ENCODE measurements at places on chromosomes 4 and X.
A peak's percentile ranks its signal among the peaks of the same experiment; 100 is the strongest.

DNA sequence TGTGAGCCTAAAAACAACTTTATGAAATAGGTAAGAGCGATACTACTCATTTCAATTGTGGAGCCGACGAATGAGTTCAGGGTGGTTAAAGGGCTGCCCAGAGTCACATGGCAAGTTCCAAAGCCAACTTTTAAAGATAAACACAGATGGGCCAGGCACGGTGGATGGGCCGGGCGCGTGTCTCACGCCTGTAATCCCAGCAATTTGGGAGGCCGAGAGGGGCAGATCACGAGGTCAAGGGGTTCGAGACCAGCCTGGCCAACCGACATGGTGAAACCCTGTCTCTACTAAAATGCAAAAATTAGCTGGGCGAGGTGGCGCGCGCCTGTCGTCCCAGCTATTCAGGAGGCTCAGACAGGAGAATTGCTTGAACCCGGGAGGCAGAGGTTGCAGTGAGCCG lies 914 bp upstream of the C4orf36 start:
- no peak for DNase-seq

GRCh38 chr4:149176039-149176438 lies 639.6 kb downstream of the IQCM start:
- DNase-seq = no peak

DNA sequence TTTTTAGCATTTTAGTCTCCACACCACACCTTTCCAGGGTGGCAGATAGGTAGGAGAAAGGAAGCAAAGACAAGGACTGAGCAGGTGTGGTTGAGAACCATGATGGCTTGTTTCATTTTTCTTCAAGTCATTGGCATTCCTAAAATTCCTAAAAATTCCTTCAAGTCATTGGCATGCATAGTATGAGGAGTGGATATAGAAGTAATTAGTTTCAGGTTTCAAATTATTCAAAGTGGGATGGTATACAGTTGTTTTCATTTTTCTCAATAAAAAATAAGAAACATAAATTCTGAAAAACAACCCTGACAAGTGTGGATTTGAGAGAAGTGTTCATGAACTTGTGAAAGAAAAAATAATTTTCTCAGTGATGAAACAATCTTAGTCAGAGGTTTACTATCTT lies 22.3 kb upstream of the HERC3 start:
- no peak for DNase-seq

GRCh38 chr4:69860052-69860451 lies at the start of gene SULT1E1:
TSS of gene SULT1E1 (minus strand) at chr4:69860145. CDS start at chr4:69857644, 2,501 bp downstream.
- DNase-seq = no peak

DNA sequence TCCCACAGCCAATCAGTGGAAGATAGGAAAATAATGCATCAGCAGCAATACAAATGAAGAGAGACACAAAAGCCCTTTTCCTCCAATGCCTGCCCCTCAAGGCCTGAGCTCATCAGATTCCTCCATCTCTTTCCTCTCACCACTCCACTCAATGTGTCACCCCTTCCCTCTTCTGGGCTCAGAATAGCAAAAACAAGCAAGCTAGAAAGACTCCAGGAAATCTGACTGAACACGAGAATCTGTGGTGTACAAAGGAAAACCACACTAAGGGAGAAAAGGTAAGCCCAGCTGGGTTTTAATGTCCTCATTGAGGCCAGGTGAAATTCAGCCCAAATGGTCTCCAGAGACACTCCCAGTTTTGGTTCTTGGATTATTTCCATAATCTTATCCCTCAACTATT lies 46.3 kb downstream of the ARHGEF9 start:
- DNase-seq = no peak

DNA sequence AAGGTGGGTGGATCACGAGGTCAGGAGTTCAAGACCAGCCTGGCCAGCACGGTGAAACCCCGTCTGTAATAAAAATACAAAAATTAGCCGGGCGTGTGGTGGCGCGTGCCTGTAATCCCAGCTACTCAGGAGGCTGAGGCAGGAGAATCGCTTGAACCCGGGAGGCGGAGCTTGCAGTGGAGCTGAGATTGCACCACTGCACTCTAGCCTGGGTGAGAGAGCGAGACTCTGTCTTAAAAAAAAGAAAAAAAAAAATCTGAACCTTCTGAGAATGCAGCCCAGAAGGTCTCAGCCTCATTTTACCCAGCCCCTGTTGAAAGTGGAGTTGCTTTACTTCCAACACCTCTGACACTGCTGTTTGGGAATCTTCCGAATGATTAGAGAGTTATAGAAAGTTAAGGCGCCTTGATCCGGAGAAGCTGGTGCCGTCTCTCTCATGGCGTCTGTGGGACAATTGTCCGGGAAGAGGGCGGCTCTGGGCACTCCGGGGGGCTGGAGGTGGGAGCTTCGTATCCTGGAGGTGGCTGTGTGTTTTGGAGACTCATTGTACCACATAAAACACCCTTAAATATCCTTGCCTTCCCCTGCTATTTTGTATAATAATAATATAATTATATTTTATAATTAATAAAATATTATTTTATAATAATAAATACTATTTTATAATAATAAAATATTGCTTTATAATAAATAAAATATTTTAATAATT lies 92.7 kb upstream of the PPP2R3B start:
- no peak for DNase-seq

- DNase-seq = no peak
These were observed 38.8 kb downstream of the FAT1 start for GRCh38 chr4:186684889-186685309.

- DNase-seq = no peak
These were observed at the start of gene TMEM255A for GRCh38 chrX:120310861-120311726. TSS of gene TMEM255A (minus strand) at chrX:120311461. CDS start at chrX:120311309, 152 bp downstream.

- no peak for DNase-seq
These were observed 223.3 kb upstream of the MAGEB2 start for GRCh38 chrX:29992083-29992482.

DNA sequence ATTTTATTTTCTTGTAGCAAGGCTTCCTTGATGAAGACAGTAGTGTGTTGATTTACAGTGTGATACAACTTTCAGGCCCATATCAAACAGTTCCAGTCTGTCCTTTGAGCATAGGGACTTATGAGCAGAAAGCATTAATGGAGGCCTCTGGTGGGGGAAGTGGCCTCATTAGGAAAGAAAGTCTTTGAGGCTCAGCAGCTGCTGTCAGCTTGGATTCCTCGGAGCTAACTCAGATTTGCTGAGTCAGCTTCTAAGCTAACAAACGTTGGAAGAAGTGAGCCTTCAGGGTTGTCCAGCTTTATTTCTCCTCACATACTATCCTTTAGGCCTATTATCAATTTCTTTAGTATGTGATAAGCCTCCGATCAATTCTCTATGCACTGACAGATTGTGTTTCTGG lies 15.8 kb upstream of the SFRP2 start:
- no peak for DNase-seq

DNA sequence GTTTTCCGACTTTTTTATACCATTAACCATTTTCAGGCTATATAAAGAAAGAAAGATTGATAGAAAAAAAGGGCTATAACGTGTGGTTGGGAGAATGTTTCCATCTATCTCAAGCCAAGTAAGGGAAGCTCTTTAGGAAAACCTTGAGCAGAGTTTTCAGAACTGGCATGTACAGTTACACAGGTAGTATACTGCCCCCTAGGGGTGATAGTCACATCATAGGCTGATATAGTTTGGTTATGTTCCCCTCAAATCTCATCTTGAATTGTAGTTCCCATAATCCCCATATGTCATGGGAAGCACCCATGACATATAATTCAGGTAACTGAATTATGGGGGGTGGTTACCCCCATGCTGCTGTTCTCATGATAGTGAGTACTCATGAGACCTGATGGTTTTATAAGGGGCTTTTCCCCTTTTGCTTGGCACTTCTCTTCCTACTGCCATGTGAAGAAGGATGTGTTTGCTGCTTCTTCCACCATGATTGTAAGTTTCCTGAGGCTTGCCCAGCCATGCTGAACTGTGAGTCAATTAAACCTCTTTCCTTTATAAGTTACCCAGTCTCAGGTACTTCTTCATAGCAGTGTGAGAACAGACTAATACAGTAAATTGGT lies 186.8 kb downstream of the TMA16 start:
- DNase-seq = peak; percentile 24

- no peak for DNase-seq
These were observed 245.6 kb downstream of the TRAM1L1 start for GRCh38 chr4:116839826-116840225.

- DNase-seq = no peak
These were observed 54.2 kb downstream of the MSX1 start for GRCh38 chr4:4913628-4914027.

- peak; percentile 4 for DNase-seq
These were observed 624 bp downstream of the BEX5 start for GRCh38 chrX:102154900-102155805.

DNA sequence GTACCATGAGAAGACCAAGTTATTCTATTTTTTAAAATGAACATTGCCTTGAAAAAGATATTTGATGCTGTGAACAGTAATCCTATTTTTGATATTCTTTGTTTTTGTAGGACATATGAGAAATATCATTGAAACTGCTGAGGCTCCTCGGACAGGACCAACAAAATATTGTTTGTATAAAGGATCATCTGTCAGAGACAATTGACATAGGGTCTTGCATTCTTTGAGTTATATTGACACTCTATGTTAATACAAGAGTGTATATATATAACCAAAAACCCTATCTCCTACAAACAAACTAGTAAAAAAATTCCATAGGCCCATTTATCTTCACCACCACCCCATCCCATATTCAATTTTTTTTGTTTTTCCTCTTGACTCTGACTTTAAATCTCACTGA lies 222.7 kb downstream of the DACH2 start:
- no peak for DNase-seq

- no peak for DNase-seq
These were observed 115.7 kb upstream of the LSM6 start for GRCh38 chr4:146059865-146060264.

GRCh38 chrX:16239211-16239610 lies 71.9 kb downstream of the MAGEB17 start:
- DNase-seq = no peak

- no peak for DNase-seq
These were observed 89.7 kb downstream of the GEMIN8 start for GRCh38 chrX:13939741-13940597.

DNA sequence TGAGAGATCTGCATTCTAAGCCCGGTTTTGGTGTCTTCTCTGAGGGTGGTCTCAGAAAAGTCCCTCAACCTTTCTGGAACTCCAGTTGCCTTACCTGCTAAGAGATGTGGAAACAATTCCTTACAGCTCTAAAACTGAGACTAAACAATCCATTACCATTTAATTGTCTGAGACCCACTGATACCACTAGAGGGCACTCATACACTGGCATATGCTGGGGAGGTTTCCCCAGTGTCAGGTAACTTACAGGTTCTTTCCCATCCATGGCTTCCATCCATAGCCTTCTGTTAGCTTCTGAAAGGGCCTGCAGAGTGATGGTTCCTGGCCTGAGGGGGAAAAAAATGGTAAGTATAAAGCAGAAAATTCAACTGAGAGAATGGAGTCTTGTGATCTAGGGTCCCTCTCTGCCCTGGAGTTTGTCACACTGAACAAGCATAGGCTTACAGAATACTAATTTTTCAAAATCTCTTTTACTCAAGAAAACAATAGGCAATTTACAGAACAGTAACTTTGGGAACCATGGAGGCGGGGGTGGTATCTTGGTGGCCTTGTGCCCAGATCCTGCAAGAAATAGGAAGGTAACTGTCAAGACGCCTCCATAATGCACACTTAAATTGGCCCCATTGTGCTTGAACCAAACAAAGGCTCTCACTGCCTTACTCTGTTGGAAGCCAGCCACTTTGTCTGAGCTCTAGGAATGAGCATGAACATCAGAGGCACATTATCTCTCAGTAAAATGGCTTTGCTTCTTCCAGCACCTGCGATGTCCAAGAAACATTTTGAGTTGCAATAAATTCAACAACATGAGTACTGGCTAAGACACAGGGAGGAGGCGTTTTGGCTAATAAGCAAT lies 236.1 kb downstream of the OPHN1 start:
- peak; percentile 4 for DNase-seq

DNA sequence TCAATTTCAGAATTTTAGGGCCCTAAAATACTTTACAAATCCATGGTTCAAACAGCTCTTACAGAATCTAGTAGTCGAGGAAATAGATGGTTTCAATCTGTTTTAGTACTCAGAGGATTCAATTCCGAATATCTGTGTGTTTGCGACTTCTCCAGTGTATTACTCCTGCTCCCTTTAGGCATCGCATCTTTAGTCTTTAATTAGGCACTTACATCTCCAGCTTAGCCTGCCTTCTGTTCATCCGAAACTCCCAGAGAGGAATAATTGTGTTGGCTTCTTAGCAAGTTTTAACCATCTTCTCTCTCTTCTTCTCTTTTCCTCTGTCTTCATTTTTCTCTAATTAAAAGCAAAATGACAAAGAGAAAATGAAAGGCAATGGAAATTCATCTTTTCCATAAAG lies 1901.3 kb upstream of the TENM3 start:
- no peak for DNase-seq

- no peak for DNase-seq
These were observed 2334.0 kb downstream of the PCDH7 start for GRCh38 chr4:33054161-33054560.

GRCh38 chr4:124061413-124061812 lies 651.1 kb downstream of the ANKRD50 start:
- DNase-seq = no peak

DNA sequence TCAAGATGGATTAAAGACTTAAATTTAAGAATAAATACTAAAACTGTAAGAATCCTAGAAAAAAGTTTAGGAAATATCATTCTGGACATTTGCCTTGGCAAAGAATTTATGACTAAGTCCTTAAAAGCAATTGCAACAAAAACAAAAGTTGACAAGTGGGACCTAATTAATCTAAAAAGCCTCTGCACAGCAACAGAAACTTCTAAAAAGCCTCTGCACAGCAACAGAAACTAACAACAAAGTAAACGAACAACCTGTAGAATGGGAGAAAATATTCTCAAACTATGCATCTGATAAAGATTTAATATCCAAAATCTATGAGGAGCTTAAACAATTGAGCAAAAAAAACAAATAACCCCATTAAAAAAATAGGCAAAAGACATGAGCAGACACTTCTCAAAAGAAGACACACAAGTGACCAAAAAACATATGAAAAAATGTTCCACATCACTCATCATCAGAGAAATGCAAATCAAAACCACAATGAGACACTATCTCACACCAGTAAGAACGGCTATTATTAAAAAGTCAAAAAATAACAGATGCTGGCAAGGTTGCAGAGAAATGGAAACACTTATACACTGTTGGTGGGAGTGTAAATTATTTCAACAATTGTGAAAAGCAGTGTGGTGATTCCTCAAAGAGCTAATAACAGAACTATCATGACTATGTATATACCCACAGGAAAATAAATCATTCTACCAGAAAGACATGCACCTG lies 5.5 kb upstream of the OPRPN start:
- no peak for DNase-seq

DNA sequence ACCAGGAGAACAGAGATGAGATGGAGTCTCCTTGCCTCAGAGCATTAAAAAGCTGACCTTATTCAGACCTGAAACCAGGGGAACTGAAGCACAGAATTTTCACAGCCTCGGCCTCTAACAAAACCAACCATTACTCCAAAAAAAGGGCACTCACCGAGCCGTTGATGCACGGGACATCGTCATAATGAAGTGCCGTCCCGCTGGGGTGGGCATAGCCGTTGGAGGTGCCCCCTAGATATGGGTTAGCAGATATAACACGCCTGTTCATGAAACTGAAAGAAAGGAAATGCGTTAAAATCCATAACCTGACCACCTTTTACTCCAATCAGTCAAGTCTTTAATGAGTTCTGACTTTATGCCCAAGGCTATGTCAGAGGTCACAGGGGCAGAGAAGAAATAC lies 153.6 kb downstream of the AFAP1 start:
- no peak for DNase-seq

Measured in effector CD4-positive, alpha-beta T cell (primary cell).